ENCODE measurements at places on chromosomes 1 and 21. TPM values are rescaled to one million over a fixed set of nuclear protein-coding genes. Genes with fewer than 3 reads are reported as not detected.

SPATA45 gene
- not detected for total RNA-seq

TMEM54 gene
- total RNA-seq = 68.6 TPM

NUDT4B gene
- total RNA-seq = 8.8 TPM

CHI3L1 gene
- not detected for total RNA-seq

RAB7B gene
- total RNA-seq = 0.19 TPM

ALPL gene
- 410 TPM for total RNA-seq

TEDDM1 gene
- total RNA-seq = not detected

SH2D1B gene
- not detected for total RNA-seq

DTL gene
- total RNA-seq = 36.7 TPM

CHIA gene
- total RNA-seq = not detected

SEMA4A gene
- 1.8 TPM for total RNA-seq

FAM167B gene
- 0.19 TPM for total RNA-seq

MT1HL1 gene
- not detected for total RNA-seq

MTARC2 gene
- 9.5 TPM for total RNA-seq

DNA sequence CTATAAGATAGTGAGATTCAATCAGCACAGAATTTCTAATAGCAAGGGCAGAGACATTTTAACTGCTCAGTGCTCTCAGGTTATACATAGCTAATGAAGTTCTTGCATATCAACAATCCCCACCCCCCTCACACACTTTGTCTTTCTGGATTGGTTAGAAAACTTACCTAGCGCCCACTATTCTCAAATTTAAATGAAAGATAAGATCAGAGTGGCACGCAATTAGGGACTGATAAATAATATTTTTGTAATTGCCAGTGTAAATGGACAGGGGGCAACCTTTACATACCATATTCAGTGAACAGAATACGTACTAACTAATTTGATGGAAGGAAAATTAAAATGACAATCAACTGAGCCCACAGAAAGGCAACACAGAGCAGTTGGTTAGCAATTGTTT is 11.7 kb downstream of the SELL start:
- peak; percentile 10 for DNase-seq

- DNase-seq = no peak
Observed at GRCh38 chr1:110136911-110137310, 13.4 kb upstream of the SLC6A17 start.

DNA sequence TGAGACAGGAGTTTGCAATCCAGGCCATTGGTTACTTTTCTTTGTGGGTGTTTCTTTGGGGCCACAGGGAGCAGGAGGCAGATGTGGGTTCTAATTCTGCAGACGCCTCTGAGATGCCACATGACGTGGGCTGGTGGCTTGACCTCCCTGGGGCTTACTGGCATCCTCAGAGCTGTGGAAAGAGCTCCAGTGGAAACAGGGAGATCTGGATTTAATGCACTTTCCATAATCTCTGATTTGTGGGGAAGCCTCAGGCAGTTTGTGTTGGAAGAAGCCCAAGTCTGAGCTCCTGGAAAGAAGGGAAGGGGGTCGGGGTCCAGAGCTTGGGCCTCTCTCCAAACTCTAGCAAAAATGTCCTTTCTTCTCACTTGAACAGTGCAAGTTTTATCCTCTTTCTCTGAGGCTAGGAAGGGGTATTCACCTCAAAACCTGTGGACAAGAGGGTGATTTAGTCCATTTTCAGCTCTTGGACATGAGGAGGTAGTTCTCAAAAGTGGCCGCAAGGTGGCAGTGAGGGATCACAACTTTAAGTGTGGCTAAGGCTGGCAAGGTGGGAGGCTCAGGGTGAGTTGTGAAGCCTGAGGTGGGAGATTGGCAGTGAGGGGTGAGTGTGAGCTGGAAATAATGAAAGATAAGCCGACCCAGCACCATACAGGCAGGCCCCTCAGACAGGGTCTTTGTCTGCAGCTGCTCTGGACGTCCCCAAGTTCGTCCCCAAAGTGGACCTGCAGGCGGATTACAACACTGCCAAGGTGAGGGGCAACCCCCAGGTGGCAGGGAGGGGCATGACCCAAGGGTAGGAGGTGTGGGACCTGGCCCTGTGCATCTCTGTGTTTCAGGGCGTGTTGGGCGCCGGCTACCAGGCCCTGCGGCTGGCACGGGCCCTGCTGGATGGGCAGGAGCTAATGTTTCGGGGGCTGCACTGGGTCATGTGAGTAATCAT is 9.2 kb downstream of the IKBKE start:
- DNase-seq = peak; percentile 78

DNA sequence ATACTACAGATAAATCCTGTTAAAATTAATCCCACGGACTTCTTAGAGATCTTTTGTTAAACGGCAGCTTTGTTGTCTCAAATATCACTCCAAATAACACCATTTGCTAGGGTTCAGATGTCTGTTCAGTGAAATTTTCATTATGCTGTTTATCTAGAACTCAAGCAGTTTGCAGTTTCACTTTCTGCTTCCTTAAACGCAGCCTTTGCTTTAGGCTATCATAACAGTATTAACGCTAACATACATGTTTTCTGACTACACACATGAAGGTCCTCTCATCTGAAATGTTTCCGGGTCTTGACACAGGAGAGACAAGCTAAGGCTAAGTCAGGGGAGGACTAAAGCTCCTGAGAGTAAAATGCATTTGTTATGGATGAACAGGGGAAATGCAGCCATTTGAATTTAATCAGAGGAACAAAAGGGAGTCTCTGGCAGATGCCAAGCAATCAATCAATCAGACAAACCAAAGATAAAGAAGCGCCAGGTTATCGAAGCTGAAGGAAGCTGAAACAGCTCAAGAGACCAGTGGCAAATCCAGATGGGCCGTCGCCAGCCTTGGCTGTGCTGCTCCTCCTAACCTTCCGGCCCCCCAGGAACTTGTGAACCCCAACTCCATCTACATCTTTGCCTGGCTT is 16.9 kb downstream of the CCSAP start:
- DNase-seq = no peak

- DNase-seq = no peak
Observed at GRCh38 chr1:115670476-115671175, 28.9 kb downstream of the VANGL1 start.

DNA sequence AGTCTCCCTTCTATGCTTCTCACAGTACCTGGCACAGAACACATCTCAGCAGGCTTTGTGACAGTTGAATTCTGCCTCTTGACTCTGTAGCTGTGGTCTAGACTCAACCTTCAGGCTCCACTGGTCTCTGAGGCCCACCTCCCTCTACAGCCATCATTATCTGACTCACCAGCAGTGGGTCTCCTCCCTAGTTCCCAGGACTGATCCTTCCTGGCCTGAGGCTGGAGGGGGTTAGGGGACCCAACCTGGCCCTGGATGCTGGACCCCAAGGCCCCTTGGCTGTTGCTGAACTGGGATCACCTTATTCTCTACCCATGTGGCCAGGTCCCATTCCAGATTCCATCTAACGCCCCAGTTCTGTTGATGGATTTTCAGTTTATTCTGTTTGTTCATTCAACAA is 43.1 kb upstream of the FOXO6 start:
- DNase-seq = no peak

DNA sequence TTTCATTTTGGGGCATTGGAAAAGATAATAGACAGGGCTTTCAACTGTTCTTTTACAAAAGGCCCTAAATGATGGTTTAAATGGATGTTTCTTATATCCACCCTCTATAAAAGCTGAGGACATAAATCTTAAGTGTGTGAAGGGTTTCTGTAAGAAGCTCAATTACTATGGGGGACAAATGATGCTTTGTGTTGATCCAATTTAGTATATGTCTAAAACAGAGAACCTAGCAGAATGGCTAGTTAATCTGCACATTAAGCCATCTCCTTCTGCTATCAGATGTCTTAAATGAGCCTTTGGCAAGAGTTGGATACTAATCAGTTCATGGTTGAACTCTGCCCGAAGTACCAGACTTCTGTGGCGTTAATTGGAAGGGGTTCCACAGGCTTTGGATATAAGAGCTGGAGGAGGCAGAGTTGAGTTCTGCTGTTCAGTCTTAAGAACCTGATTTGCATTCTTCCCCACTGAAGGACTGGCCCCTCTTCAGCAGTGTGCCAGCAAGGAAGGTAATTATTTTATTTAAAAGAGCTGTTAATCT is 43.1 kb downstream of the PTGFRN start:
- DNase-seq = no peak

Measured in SJSA1 (cell line).